ENCODE measurements at places on chromosomes 4 and X. TPM values are rescaled to one million over a fixed set of nuclear protein-coding genes. Genes with fewer than 3 reads are reported as not detected.
A peak's percentile ranks its signal among the peaks of the same experiment; 100 is the strongest.

DNA sequence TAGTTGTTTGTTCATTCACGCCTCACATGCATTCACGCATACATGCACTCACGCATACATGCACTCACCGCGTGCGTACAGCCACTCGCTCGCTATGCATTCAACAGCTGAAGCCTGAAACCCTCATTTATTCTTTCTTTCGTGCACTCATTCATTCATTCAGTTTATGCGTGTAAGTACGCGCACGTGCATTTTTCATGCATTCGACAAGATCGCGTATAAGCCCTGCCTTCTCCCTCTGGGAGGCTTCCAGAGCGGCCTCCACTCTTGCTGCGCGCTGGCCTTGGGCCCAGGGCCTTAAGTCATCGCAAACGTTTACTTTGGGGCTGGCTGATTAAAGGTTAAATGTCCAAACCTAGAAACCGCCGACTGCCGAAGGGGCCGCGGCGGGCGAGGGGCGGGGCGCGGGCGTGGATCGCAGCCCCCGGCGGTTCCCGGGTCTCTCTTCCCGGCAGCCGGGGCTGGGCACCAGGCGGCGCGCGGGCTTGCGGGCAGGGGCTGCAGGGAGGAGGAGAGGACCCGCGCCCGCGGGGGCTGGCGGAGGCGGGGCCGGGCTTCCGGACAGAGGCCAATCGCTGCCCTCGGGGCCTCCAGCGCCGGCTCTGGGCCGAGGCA lies at the start of gene GYG2:
Gene GYG2, plus strand, starts transcription at position 587 of the 615 bp plus-strand sequence. CDS start 1,259 bp downstream, outside the sequence.
- no peak within 1 kb of the TSS for H3K27ac ChIP-seq
- H3K4me1 ChIP-seq = no peaks in the 10 kb centered on the region
- H3K36me3 ChIP-seq = no peaks in the 10 kb centered on the region
- DNase-seq = no peak
- no peaks in the 10 kb centered on the region for H3K27me3 ChIP-seq
- H3K4me3 ChIP-seq = peak within 1 kb of the TSS; percentile 50

- H3K36me3 ChIP-seq = no peaks in the 10 kb centered on the region
- peaks cover 25% of the 10 kb centered on the region for H3K4me1 ChIP-seq
- peaks cover 6% of the 10 kb centered on the region for H3K27me3 ChIP-seq
- no peak for DNase-seq
- H3K4me3 ChIP-seq = no peak overlapping the region
- no peak overlapping the region for H3K27ac ChIP-seq
Observed at GRCh38 chr4:2400841-2401609, 17.4 kb downstream of the ZFYVE28 start.

DNA sequence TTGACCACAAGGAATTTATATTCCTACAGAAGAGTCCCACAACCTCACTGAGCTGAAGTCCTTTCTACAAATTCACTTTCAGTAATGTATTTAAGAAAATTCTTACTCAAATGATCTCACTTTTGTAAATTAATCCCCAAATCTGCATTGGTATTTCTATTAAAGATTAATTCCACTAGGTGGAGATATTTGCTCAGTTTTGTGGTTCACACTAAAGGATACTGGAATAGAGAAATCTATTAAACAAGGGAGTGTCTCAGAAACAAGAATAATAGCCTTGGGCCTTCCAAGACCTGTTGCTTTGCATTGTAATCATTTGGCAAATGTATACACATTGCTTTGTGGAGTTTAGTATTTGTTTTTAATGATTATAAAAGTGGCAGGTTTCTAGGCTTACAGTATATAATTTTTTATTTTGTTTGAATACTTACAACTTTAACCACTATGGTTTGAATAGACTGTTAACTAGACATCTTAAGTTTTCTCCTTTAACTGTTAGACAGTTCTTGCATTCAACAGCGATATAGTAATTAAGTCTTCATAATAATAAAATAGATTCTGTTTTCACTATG lies 25.9 kb downstream of the CFAP299 start:
- H3K36me3 ChIP-seq = no peaks in the 10 kb centered on the region
- no peak overlapping the region for H3K4me3 ChIP-seq

- DNase-seq = no peak
- no peaks in the 10 kb centered on the region for H3K4me1 ChIP-seq
- no peak overlapping the region for H3K27ac ChIP-seq
- no peaks in the 10 kb centered on the region for H3K27me3 ChIP-seq
- H3K36me3 ChIP-seq = no peaks in the 10 kb centered on the region
Observed at GRCh38 chr4:35948171-35948570, 296.1 kb downstream of the ARAP2 start.

GRCh38 chr4:153273751-153274150 lies 69.5 kb downstream of the TRIM2 start:
- H3K27ac ChIP-seq = no peak overlapping the region
- no peak for DNase-seq
- no peaks in the 10 kb centered on the region for H3K36me3 ChIP-seq
- H3K4me3 ChIP-seq = no peak overlapping the region
- H3K27me3 ChIP-seq = no peaks in the 10 kb centered on the region

DNA sequence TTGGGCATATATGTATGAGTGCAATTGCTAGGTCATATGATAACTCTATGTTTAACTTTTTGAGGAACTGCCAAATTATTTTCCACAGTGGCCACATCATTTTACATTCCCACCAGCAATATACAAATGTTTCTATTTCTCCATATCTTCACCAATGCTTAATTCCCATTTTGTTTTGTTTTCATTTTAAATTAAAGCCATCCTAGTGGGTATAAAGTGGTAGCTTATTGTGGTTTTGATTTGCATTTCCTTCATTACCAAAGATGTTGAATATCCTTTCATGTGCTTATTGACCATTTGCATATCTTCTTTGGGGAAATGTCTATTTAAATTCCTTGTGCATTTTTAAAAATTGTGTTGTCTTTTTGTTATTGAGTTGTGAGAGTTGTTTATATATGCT lies 36.7 kb upstream of the SCOC start:
- DNase-seq = no peak
- H3K27ac ChIP-seq = no peak overlapping the region
- H3K27me3 ChIP-seq = no peaks in the 10 kb centered on the region
- no peak overlapping the region for H3K4me3 ChIP-seq
- H3K36me3 ChIP-seq = no peaks in the 10 kb centered on the region

- no peaks in the 10 kb centered on the region for H3K27me3 ChIP-seq
- H3K4me3 ChIP-seq = no peak overlapping the region
- no peaks in the 10 kb centered on the region for H3K36me3 ChIP-seq
- H3K27ac ChIP-seq = no peak overlapping the region
Observed at GRCh38 chr4:182923366-182923765, 6.2 kb upstream of the DCTD start.

- DNase-seq = no peak
- H3K4me1 ChIP-seq = no peaks in the 10 kb centered on the region
- no peak overlapping the region for H3K27ac ChIP-seq
- no peaks in the 10 kb centered on the region for H3K27me3 ChIP-seq
- H3K4me3 ChIP-seq = no peak overlapping the region
- no peaks in the 10 kb centered on the region for H3K36me3 ChIP-seq
Observed at GRCh38 chr4:40662962-40663604, 33.4 kb upstream of the RBM47 start.

DNA sequence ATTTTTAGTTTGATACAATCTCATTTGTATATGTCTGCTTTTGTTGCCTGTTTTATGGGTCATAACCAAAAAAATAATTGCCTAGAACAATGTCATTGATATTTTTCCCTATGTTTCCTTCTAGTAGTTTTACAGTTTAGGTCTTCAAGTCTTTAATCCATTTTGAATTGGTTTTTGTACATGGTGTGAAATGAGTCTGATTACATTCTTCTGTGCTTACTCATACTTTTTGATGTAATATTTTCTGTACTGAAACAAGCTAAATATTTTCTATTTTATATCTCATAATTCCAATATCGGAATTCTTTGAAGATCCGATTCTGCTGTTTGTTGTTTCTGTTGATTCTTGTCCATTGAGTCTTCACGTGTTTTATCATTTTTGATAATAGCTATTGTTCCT lies 10.6 kb downstream of the TMEM156 start:
- H3K4me3 ChIP-seq = no peak overlapping the region
- H3K27me3 ChIP-seq = no peaks in the 10 kb centered on the region
- DNase-seq = no peak
- H3K27ac ChIP-seq = no peak overlapping the region
- no peaks in the 10 kb centered on the region for H3K36me3 ChIP-seq

Gene ITGB1BP2
- total RNA-seq = 20.1 TPM

Gene FATE1
- not detected for total RNA-seq

Gene TRIM75
- total RNA-seq = not detected

Gene CENPE
- 0.90 TPM for total RNA-seq

Gene DCLK2
- 11.2 TPM for total RNA-seq

Gene AR
- 23.5 TPM for total RNA-seq

All from tibial nerve (tissue), 4 donors.